ENCODE measurements at places on chromosomes 6 and 20.

- no peak for DNase-seq
- no peak overlapping the region for H3K27ac ChIP-seq
- H3K27me3 ChIP-seq = no peaks in the 10 kb centered on the region
- H3K36me3 ChIP-seq = no peaks in the 10 kb centered on the region
- no peaks in the 10 kb centered on the region for H3K4me1 ChIP-seq
Observed at GRCh38 chr6:55818482-55818881, 56.9 kb downstream of the BMP5 start.

DNA sequence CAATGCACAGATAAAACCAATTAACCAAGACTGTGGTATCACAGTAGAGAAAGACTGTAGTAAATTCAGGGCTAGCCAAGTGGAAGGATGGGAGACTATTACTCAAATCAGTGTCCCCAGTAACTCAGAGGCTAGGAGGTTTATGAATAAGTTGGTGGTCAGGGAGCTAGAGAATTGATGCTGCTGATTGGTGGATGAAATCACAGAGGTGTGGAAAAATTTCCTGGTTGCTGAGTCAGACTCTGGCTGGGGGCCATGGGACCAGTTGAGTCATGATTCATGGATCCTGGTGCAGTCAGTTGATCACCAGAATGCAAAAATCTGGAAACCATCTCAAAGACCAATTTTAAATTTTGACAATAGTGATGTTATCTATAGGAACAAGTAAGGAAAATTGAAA is 555.9 kb downstream of the C6orf118 start:
- H3K4me3 ChIP-seq = no peak overlapping the region
- no peaks in the 10 kb centered on the region for H3K27me3 ChIP-seq
- no peaks in the 10 kb centered on the region for H3K36me3 ChIP-seq
- DNase-seq = no peak
- H3K4me1 ChIP-seq = no peaks in the 10 kb centered on the region

DNA sequence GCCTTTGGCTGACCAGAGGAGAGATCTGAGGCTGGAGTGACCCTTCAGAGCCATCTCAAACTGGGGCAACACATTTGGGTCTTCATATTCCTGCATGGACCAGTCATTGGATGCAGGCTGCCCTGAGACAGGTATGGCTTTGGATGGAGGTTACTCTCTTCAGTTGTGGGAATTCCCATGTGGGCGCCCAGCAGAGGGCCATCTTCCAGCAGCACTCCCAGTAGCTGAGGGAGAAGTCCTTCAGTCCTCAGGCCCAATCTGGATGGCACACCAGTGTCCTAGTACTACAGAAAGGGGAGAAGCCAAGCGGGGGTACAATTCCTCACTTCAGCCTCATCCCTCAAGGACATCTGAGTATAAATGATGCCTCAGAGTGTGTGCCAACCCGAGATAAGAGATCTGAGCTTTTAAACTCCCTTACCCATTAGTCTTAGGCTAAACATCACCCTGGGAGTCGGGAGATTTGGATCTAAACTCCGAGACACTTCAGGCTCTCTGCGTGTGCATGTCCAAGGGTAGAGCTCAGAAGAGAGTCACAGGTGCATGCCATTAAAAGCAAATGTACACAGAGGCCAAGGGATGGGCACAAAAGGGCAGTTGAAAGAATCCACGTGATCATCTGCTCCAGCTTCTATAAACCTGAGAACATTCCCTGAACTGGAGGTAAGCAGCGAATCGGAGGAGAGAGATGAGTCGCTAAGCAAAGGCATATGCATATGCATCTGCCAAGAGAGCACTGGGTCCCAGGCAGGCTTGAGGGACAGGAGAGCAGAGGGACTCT is 204.6 kb downstream of the CD83 start:
- DNase-seq = no peak
- no peaks in the 10 kb centered on the region for H3K36me3 ChIP-seq
- H3K27me3 ChIP-seq = no peaks in the 10 kb centered on the region
- H3K27ac ChIP-seq = no peak overlapping the region
- no peaks in the 10 kb centered on the region for H3K4me1 ChIP-seq

DNA sequence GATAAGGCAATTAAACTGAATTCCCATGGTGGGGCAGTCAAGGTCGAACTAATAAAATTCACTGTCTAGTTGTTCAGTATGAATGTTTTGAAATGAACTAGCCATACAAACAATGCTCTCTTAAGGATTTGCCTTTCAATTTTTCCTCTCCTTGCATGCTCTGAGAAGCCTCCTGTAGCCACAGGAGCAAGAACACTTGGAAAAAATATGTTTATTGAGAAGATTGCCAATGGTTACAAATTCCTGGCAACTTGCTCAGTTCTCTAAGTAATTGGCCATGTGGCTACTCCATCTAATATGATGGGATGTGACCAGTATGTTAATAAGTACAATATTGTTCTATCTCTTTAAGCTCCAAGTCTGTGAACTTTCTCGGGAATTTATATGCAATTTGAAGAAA is 49.4 kb downstream of the FUT9 start:
- no peaks in the 10 kb centered on the region for H3K4me1 ChIP-seq
- H3K27me3 ChIP-seq = no peaks in the 10 kb centered on the region
- no peaks in the 10 kb centered on the region for H3K36me3 ChIP-seq
- no peak for DNase-seq
- no peak overlapping the region for H3K27ac ChIP-seq

DNA sequence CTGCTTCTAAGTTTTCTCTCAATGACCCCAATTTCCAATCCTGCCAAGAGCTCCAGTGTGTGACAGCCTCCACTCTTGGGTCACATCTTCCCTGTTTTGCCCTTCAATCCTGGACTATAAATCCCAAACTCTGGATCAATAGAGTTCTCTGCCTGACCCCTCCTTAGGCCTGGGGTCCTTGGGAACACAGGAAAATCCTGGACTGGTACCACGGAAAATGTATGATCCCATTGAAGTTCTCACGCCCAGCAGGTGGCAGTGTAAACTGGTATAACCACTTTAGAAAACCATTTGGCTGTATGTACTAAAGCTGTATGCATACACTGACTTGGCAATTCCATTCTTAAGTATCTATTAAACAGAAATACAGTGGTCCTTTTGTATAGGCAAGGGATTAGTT is 98.0 kb downstream of the SNAP25 start:
- H3K27me3 ChIP-seq = no peaks in the 10 kb centered on the region
- H3K4me1 ChIP-seq = no peaks in the 10 kb centered on the region
- no peak overlapping the region for H3K4me3 ChIP-seq
- no peak overlapping the region for H3K27ac ChIP-seq
- H3K36me3 ChIP-seq = no peaks in the 10 kb centered on the region
- DNase-seq = no peak

- DNase-seq = no peak
- no peak overlapping the region for H3K27ac ChIP-seq
- no peaks in the 10 kb centered on the region for H3K4me1 ChIP-seq
- no peaks in the 10 kb centered on the region for H3K36me3 ChIP-seq
Observed at GRCh38 chr6:287489-287860, 4.8 kb upstream of the DUSP22 start.

DNA sequence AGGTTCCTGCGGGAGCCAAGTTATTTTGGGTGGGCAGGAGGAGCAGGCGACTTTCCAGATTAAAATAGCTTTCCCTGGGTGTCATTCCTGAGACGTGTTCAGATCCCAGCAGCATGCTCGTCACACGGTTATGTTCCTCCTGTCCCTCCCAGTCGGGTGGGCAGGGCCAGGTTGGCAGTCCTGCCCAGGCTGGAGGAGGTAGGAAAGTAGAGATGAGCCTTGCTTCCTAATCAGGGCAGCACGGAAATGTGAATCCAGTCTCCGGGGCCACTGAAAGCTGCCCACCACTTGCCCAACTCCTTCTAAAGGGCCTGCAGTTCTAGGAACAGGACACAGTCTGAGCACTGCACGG is 137.0 kb downstream of the MRPL14 start:
- no peak overlapping the region for H3K4me3 ChIP-seq
- H3K27me3 ChIP-seq = no peaks in the 10 kb centered on the region
- no peak overlapping the region for H3K27ac ChIP-seq
- H3K36me3 ChIP-seq = no peaks in the 10 kb centered on the region

- H3K36me3 ChIP-seq = no peaks in the 10 kb centered on the region
- H3K27me3 ChIP-seq = no peaks in the 10 kb centered on the region
- no peak for DNase-seq
- no peaks in the 10 kb centered on the region for H3K4me1 ChIP-seq
- no peak overlapping the region for H3K4me3 ChIP-seq
Observed at GRCh38 chr6:134525190-134525868, 207.4 kb upstream of the SGK1 start.

GRCh38 chr6:167093922-167094432 is 28.9 kb upstream of the CCR6 start:
- peak overlapping the region; percentile 44 for H3K4me3 ChIP-seq
- H3K36me3 ChIP-seq = no peaks in the 10 kb centered on the region
- no peaks in the 10 kb centered on the region for H3K4me1 ChIP-seq
- peak; percentile 83 for DNase-seq

- H3K4me1 ChIP-seq = no peaks in the 10 kb centered on the region
- H3K27ac ChIP-seq = no peak overlapping the region
Observed at GRCh38 chr6:12097791-12098190, 85.7 kb downstream of the HIVEP1 start.

- no peak for DNase-seq
- H3K36me3 ChIP-seq = no peaks in the 10 kb centered on the region
- H3K4me3 ChIP-seq = no peak overlapping the region
- no peak overlapping the region for H3K27ac ChIP-seq
- H3K4me1 ChIP-seq = no peaks in the 10 kb centered on the region
- H3K27me3 ChIP-seq = no peaks in the 10 kb centered on the region
Observed at GRCh38 chr6:104702126-104702841, 157.4 kb downstream of the HACE1 start.

DNA sequence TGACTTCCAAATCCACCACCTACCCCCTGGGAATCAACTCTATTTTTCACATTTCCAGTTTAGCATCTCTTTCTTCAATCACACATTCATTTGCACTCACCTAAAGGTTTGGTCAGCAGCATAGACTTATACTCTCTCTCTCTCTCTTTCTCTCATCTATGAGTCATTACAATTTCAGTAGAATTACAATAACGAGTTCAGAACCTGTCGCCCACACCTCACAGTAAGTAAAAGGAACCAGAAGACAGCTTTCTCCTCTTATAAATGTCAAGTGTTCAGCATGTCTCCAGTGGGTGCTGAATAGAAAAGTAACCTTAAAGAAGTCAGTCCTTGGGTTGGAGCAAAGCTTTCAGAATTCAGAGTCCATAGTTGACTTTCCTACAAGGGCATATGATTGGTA is 1.1 kb upstream of the PHACTR1 start:
- H3K27me3 ChIP-seq = no peaks in the 10 kb centered on the region
- H3K4me3 ChIP-seq = no peak overlapping the region
- H3K4me1 ChIP-seq = no peaks in the 10 kb centered on the region
- H3K27ac ChIP-seq = no peak overlapping the region
- no peaks in the 10 kb centered on the region for H3K36me3 ChIP-seq
- no peak for DNase-seq

DNA sequence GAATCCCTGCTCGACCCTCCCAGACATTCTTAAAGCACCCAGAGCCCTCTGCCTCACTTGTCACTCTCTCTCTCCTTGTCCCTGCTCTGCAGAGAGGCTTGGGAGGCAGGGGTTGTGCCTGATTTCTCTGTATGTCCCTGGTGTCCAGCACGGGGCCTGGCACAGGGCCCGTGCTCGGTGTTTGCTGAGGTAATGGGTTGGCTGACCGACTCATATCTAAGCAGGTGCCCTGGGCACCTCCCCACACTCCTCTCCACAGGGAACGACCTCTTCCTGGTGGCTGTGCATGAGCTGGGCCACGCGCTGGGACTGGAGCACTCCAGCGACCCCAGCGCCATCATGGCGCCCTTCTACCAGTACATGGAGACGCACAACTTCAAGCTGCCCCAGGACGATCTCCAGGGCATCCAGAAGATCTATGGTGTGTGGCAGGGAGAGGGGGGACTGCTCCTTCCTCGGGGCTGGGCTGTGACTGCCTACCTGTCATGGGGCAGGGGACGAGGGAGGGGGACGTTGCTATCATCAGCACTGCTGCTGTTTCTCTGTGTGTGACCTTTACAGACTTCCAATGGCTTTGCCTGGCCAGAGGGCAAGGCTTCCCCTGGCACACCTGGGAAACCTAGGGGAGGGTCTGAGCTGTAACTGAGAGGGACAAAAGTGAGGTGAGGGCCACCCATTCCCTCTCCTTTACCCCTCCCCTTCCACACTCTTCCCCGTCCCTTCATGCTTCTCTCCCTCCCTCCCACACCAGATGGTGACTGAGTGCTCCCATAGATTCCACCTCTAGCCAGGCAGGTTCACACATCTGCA is 14.2 kb downstream of the MMP24OS start:
- H3K4me3 ChIP-seq = no peak overlapping the region
- peaks cover 31% of the 10 kb centered on the region for H3K36me3 ChIP-seq

GRCh38 chr6:134323698-134324097 is 5.8 kb upstream of the SGK1 start:
- no peaks in the 10 kb centered on the region for H3K4me1 ChIP-seq
- no peaks in the 10 kb centered on the region for H3K36me3 ChIP-seq
- H3K4me3 ChIP-seq = no peak overlapping the region
- no peak overlapping the region for H3K27ac ChIP-seq

- no peak overlapping the region for H3K27ac ChIP-seq
- DNase-seq = no peak
- no peaks in the 10 kb centered on the region for H3K27me3 ChIP-seq
Observed at GRCh38 chr6:101595276-101595675, 201.8 kb downstream of the GRIK2 start.

DNA sequence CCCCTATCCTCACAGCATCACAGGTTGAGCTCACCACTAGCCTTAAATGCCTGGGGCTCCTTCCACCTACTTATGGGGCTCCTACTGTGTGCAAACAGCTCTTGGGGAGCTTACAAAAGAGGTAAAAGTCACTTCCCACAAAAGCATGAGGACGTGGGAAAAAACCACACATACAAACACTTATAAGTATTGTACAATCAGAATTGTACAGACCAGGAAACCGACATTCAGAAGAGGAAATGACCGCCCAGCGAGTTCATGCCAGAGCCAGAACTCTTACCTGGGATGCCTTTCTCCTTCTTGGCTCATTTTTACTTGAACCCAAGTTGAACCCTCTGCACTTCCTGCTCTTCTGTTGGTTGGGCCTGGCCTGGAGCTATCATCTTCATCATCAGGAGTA is 6.3 kb upstream of the PPP1R16B start:
- H3K27me3 ChIP-seq = no peaks in the 10 kb centered on the region
- H3K36me3 ChIP-seq = no peaks in the 10 kb centered on the region
- H3K27ac ChIP-seq = no peak overlapping the region
- peak; percentile 44 for DNase-seq
- H3K4me3 ChIP-seq = no peak overlapping the region
